ENCODE measurements at places on chromosomes 13 and 19.

DNA sequence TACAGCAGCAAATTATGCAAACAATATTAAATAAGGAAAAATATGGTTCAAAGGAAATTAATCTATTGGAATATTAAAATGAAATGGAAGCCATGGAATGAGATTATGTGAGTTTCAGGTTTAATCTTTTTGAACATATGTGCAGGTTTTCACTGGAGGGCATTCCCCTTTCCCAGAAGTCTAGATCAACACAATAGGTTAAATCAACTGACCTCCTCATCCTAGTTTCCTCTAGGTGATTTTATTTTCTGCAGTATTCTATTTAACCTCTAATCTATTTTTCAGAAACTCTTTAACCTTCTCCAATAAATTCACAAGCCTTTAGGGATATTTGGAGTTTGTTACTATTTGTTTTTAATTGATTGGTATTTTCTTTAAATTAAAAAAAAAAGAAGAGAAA is 2657.6 kb upstream of the PCDH20 start:
- DNase-seq = no peak

DNA sequence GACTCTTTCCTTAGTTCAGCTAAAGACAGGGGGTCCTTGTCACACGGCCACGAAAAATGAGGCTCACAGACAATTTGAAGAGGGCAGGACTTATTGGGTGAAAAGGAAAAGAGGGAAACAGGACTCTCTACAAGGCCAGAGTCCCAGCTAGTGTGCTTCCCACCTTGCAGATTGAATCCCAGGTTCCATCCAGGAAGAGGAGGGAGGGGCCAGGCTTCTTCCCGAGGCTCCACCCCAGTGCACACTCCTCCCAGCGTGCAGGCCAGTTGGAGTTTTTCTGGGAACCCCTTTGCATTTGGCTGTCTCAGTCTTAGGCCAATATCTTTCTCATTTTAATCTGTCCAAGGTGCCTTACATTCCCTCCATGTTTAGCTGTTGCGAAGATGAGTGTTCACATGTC is 106.8 kb downstream of the DNAJC3 start:
- DNase-seq = no peak

DNA sequence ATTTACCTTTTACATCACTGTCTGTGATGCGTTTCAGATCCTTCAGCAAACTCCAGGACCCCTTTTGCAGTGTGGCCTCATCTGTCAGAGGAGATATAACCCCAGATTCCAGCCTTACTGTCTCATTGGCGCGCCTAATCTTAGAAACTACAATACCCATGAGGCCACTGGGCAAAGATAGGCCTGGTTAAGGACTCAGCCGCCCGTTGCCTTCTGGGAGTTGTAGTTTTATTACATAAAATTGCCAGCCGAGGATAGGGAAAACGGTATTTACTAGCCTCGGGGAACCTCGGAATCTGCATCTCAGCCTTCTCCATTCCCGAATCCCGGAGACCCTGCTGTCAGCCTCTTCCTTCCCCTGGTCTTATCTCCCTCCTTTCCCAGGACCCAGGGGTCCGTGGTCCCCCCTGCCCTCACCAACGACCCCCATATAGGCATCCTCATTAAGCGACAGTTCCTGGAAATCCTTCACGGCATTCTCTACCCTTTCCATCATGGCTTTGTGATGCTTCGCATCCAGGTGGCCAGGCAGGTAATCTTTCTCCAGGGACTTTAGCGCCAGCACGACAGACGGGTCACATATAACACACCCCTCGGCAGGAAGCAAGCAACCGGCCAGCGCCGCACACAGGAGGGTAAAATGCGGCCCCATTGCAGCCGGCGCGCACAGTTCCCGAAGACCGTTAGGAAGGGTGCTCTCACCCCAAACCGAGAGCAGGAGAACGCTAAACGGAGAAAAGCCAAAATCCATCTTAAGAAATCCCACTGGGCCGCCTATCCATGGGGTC is 1.3 kb downstream of the IZUMO1 start:
- DNase-seq = no peak

DNA sequence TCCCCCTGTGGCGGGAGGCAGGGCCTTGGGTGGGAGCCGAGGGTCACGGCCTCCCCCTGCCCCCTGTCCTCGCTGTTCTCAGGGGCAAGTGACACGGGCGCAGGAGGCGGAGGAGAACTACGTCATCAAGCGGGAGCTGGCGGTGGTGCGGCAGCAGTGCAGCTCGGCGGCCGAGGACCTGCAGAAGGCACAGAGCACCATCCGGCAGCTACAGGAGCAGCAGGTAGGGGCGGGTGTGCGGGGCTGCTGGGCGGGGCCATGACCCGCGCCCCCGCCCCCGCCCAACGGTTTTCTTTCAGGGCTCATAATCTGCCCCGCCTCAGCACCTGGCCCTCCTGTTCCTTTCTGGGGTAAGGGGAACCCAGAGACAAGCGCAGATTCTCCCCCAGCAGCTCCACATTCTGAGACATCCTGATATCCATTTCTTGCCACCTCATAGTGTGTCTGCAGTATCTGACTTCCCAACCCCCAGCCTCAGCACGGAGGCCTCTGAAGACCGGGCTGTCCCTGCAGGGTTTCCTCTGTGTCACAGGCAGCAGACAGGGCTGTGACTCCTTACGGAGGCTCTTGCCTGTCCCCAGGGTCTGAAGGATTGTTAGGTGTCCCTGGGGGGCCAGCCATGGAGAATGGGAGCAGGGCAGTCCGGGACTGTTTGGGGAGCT is 15.9 kb downstream of the PRR36 start:
- no peak for DNase-seq

- no peak for DNase-seq
Observed at GRCh38 chr19:45376045-45376724, 5.8 kb upstream of the ERCC2 start.

DNA sequence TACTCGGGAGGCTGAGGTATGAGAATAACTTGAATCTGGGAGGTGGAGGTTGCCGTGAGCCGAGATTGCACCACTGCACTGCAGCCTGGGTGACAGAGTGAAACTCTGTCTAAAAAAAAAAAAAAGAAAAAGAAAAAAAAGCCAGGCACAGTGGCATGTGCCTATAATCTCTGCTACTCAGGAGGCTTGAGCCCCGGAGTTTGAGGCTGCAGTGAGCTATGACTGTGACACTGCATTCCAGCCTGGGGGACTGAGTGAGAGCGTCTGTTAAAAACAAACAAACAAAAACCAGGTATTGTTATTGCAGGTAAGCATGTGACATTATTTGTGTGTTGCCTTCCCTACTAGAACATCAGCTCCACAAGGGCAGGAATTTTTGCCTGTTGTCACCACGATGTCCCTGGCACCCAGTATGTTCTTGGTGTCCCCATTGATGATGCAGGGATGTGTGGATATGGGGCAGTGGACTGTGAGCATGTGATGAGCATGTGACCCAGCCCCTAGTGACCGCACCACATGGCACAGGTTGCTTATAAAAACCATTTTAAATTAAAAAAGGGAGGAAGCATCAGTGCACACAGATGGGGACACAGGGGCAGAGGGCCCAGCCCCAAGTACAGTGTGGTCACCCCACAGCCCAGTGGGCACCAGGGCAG is 1.6 kb upstream of the KANK2 start:
- DNase-seq = no peak

DNA sequence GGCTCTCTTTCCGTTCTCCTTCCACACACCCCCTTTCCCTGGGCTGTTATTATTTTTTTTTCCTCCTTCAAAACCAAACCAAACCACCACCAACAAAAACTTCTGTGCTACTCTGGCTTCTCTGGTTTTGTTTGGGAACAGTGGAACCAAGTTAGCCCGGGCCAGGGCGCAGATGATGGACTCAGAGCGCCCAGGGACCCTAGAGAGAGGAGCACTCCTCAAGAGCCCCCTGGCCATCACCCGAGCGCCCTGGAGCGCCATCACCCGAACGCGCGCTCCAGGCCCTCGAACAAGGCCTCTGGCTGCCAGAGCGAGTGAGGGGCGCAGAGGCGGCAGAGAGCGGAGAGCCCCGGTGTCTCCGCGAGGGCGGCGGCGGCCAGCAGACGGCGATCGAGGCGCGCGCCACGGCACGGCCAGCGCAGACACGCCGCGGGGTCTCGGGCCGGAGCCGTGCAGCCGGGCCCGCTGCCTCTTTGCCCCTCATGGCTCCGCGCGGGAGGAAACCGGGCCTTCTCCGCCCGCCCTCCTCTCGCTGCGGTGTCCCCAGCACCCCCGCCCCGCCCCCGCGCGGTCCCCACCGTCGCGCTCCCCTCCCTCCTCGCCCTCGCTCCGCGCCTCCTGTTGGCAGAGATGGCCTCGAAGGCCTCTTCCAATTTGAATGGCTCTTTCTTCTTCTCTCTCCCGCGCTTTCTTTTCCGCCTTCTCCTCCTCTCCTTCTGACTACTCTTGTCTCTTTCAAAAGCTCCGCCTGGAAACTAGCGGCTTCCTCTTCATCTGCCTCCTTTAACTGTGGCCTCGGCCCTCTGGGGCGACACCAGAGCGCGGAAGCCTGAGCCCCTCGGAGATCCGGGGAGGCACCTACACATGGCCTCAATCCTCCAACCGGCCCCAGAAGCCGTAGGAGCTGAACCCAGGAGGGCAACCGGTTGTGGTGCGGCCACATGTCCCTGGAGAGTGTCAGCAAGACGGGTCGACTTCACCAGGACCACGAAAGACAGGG is 4.1 kb upstream of the SOX1 start:
- no peak for DNase-seq

DNA sequence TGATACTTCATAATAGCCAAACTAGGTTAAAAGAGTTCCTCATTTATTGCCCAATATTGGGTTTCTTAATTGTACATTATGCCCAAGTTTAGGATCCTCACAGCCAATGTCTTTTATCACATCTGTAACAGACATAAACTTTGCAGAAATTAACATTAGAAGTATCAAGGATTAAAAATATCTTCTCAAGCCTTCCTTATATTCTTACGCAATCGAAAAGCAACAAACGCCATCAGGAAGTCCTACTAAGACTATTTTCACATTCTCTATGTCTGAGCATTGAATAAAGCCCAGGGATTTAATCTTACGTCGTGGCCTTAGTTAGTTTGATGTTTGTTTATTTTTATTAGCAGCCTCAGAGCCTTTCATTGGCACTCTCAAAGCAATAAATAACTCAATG is 1660.4 kb upstream of the MIR17HG start:
- DNase-seq = no peak

DNA sequence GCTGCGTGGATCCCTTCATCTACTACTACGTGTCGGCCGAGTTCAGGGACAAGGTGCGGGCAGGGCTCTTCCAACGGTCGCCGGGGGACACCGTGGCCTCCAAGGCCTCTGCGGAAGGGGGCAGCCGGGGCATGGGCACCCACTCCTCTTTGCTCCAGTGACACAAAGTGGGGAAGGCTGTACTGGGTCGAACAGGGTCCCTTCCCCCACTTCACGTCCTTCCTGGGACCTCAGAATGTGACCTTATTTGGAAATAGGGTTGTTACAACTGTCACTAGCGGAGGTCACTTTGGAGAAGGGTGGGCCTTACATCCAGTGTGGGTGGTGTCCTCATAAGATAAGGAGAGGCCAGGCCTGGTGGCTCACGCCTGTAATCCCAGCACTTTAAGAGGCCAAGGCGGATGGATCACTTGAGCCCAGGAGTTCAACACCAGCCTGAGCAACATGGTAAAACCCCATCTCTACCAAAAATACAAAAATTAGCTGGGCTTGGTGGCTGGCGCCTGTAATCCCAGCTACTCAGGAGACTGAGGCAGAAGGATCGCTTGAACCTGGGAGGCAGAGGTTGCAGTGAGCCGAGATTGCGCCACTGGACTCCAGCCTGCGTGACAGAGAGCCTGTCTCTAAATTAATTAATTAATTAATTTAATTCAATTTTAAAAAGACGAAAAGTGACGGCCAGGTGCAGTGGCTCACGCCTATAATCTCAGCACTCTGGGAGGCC is 1.8 kb downstream of the F2RL3 start:
- no peak for DNase-seq

- DNase-seq = no peak
Observed at GRCh38 chr13:74217811-74218210, 83.6 kb upstream of the KLF12 start.

DNA sequence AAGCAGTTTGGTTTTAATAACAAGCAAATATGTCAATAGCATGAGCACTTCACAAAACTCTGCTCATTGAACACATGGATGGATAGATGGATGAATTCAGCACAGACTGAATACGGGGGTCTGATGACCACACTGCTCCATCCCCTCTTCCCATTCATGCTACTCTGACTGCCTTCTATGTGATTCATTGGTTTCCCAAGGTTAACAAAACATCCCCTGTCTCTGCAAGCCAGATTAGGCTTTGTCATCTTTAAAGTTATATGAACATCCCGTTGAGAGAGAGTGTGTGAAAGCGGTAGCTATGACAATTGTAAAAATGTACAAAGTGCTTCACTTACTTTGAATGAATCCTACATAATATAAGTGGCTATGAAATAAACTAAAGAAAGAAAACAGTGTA is 252.5 kb downstream of the OXGR1 start:
- DNase-seq = no peak

DNA sequence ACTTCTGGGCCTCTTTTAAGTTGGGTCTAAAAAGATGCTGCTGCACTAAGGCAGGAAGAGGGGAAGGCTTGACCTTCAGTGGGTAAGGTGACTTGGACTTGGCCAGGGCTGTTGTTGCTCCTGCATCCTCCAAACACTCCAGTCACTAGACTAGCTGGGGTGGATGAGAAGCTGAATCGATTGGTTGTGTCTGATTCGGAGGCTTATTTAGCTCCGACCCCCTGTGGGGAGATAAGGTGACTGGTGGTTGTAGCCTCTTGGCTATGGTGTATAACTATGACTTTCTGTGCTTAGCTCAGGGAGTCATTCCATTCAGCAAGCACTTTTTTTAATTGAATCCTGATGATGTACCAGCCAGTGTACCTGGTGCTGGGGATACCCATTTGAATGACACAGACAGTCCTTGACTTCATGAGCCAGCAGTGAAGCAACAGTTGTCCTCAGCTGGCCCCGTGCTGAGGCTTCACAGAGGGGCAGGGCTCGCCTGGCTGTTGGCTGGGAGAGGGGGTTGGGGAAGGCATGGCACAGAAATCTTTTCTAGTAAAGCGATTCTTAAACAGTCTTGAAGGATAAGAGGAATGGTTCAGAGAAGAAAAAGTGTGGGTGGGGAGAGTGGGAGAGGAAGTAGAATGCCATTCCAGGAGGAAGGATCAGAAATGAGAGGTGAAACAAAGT is 9.9 kb downstream of the PCDH8 start:
- DNase-seq = no peak

DNA sequence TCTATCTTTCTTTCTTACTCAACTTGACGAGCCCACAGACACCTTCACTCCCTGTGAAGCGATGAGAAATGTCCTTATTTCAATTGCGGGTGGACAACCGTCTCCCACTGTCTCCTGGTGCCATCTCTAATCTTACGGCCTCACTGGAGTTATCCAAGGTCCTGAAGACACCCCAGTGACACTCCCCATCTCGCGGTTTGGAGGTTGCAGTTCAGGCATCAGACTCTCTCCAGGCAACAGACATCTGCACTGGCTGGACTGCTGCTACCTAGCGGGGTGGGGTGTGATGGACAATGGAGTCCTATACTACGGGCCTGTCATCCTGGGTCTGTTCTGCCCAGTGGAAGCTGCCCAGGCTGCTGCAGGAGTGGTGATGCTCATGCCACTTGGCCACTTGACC is 18.3 kb upstream of the IRS2 start:
- DNase-seq = no peak
